Osteocyte (in vitro differentiated cells): ENCODE measurements at places on chromosomes 1 and 21. TPM values are rescaled to one million over a fixed set of nuclear protein-coding genes. Genes with fewer than 3 reads are reported as not detected.

POU3F1 gene
- total RNA-seq, result 1.5 and 1.8 TPM in 2 replicates

IGSF21 gene
- not detected in 2 replicates for total RNA-seq

TFAP2E gene
- 0.35 and 0.57 TPM in 2 replicates for total RNA-seq

AKNAD1 gene
- 0.70 and 1.1 TPM in 2 replicates for total RNA-seq

URB1 gene
- 15.4 and 17.3 TPM in 2 replicates for total RNA-seq

ZNF648 gene
- total RNA-seq, result not detected in 2 replicates

PPIAL4G gene
- total RNA-seq, result not detected in 2 replicates

KIF26B gene
- 8.6 and 8.8 TPM in 2 replicates for total RNA-seq

SPRR4 gene
- total RNA-seq, result not detected in 2 replicates

PTGS2 gene
- total RNA-seq, result 3.1 and 4.3 TPM in 2 replicates

KLF17 gene
- not detected in 2 replicates for total RNA-seq

CLCA4 gene
- not detected in 2 replicates for total RNA-seq

NOS1AP gene
- total RNA-seq, result 2.5 and 2.9 TPM in 2 replicates

AMPD1 gene
- total RNA-seq, result not detected in 2 replicates

- DNase-seq, result no peak
Measured at GRCh38 chr1:6999826-7000225, 214.6 kb downstream of the CAMTA1 start.

- no peak for DNase-seq
Measured at GRCh38 chr1:221933814-221934213, 191.9 kb upstream of the DUSP10 start.

DNA sequence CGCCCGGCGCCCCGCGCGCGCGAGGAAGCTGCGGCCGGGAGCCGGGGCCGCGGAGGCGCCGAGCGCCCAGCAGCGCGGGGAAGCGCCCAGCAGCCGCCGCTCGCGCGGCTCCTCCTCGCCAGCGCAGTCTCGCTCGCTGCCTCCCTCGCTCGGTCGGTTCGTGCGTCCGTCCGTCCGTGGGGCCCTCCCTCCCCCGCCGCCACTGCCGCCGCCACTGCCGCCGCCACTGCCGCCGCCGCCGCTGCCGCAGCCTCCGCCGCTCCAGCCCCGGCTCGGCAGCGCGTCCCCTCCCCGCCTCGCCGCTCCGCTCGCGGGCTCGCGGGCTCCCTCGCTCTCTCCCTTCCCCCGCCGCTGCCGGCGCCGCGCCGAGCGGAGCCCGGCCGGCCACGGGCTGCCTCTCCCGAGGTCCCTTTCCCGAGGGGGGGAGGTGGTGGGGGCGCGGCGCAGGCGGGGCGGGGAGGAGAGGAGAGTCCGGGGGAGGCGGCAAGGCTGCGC is at the start of gene KCND3:
Gene KCND3 (minus strand): TSS at position 138 of the 495 bp plus-strand sequence.
- DNase-seq, result no peak

GRCh38 chr1:172357753-172358385 is 62.6 kb upstream of the C1orf105 start:
- no peak for DNase-seq

DNA sequence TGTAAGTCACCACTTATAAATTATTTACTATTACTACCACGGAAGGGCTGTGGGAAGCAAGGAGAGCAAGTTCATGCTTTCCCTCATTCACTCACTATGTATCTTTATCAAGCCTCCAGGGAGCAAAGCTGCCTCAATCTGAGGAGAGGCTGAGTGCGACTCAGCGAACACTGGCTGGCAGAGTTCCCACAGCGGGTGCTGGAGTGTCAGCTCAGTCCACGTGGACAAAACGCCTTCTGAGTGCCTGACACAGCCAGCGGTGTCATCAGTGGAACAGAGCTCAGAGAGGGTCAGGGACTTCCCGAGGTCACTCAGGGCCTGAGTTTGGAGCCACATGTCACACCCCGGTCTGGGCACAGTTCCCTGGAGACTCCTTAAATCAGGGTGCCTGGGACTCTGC is 16.9 kb downstream of the MATN1 start:
- no peak for DNase-seq

GRCh38 chr1:221979444-221980032 is 237.6 kb upstream of the DUSP10 start:
- no peak for DNase-seq

DNA sequence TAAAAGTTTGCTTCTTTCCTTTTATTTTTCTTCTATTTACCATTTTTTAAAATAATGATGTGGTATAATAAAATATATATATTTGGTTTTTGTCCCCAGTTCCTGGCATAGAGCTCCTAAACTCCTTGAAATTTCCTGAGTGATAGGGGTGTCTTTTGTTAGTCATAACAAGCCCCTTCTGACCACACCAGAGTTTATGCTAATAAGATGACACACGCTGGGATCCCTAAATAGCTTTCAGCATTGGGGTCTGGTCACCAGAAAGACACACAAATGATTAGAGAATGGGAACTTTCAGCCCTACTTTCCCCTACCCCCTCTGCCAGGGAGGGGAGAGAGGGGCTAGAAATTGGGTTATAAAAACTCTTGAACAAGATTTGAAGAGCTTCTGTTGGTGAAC is 56.2 kb downstream of the COL24A1 start:
- DNase-seq, result no peak

- DNase-seq, result no peak
Measured at GRCh38 chr1:95888941-95889390, 655.0 kb downstream of the RWDD3 start.

DNA sequence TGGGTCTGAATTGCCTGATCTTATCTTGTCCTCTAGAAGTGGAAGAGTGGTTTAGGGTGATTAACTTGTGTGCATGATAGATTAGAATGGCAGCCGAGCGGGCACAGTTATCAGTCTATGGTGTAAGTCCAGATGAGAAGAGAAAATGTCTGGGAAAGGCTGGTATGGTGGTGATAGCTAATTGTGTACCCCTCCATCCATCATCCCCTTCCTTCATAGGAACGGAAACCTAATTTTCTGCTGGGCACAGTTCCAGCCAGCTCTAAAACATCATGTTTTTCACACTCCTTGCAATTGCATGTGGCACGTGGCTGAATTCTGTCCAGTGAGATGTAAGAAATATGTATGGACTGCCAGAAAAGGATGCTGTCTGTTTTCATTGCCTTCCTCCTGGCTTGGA is 40.9 kb upstream of the ZP4 start:
- DNase-seq, result no peak

DNA sequence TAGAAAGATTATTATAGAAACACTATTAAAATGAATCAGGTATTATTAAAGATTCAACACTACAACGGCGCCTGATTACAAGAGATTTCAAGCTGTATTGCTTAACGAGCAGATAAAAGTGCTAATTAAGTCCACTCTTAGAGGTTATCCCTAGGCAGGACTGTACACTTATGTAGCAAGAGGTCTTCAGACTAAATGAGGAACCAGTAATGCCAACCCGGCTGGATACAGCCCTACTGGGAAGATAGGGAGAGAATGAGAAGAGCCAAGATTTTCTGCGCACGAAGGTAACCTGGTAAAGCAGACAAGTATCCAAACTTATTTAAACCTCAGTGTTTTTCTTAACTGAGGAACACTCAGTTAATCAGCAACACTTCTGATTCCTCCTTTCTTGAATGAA is 115.7 kb upstream of the HIVEP3 start:
- no peak for DNase-seq

DNA sequence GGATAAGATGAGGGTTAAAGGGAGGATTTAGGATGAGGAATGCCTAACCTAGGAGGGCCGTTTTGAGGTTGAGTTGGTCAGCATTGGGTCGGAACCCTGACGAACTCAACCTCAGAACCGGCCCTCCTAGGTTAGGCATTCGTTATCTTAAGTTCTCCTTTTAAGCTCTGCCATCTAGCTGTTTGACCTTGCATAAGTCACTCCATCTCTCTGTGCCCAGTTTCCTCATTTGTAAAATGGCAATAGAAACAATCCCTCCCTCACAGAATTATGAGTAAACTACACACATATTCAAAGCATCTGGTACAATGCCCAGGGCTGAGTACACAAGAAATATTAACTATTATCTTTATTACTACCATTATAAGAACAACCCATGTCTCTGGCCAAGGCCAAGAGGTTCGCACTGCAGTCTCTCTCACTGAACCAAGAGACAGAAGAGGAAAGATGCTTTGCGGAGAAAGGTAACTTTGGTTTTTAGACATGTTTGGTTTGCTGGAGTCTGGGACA is 4.8 kb downstream of the ABCB10 start:
- DNase-seq, result no peak

DNA sequence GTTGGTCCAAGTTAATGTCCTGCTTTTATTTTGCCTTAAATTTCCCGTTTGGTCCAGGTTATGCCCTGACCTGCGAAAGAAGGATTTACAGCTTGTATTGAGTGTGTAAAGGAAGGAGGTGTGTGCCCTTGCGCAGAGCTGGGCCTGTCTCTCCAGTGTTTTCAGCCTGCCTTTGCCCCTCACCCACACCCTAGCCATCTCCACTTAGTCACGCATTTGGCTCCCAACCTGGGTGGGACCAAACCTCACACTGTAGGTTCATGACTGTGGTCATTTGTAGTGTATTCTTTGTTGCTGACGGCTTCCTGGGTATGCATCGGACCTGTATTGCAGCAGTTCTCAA is 572 bp upstream of the SRSF10 start:
- DNase-seq, result no peak

DNA sequence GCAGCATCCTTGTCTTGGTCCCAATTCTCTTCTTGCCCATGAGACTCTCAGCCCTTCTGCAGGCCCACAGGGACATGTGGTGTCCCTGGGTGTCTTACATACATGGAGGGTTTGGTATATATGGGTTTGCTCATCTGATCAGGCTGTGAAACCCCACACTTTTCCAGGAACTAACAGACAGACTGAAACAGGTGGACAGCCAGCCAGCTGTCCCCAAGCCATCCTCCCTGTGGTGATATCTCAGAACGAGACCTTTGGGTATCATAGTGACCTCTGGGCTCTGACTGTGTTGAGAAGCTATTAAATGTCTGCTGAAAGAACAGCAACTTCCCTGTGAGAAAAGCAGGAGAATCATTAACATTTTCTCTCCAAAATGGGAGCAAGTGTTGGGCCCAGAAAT is 115.5 kb upstream of the PAXBP1 start:
- no peak for DNase-seq

- no peak for DNase-seq
Measured at GRCh38 chr1:206685334-206685768, 646 bp downstream of the MAPKAPK2 start.

DNA sequence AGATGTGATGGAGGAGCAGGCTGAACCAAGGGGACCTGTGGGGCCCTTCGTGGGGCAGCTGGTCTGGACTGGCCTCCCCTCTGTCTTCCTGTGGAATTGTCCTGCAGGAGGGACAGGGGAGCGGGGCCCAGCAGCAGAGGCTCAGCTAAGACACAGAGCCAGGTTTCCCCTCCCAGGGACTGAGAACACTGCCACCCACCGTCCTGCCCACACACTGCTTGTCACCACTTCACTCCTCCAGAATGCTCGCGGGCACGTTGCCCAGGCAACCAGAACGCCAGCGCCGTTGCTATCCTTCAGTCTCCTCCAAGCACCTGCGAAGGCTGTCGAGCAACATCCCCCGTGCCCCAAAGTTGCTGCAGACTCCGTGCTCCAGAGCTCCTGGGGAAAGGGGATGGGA is 46.4 kb downstream of the AJAP1 start:
- DNase-seq, result no peak

- no peak for DNase-seq
Measured at GRCh38 chr1:27823784-27824183, 6.8 kb upstream of the PPP1R8 start.
